ENCODE measurements at places on chromosomes 2 and 18.
A peak's percentile ranks its signal among the peaks of the same experiment; 100 is the strongest.

- DNase-seq: no peak
Observed at GRCh38 chr2:152580714-152581113, 136.5 kb downstream of the PRPF40A start.

DNA sequence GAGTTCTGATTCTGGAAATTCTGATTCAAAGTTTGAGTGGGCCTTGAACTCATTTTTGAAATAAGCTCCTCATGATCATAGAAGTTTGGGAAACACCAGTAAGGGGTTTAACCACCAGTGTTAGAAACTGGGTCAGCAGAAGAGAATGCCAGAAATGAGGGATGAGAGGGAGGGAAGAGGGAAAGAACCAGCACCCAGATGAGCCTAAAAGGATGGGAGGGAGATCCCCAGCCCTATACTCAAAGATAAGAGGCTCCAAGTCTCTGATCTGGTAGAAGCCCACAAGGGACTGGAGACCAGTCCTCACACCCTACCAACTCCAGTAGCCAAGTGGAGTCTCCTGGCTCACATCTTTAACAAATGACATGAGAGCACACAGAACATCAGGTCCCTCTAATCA is 305.0 kb upstream of the NRP2 start:
- no peak for DNase-seq

GRCh38 chr2:121171625-121172119 is 113.3 kb downstream of the TFCP2L1 start:
- DNase-seq: no peak

DNA sequence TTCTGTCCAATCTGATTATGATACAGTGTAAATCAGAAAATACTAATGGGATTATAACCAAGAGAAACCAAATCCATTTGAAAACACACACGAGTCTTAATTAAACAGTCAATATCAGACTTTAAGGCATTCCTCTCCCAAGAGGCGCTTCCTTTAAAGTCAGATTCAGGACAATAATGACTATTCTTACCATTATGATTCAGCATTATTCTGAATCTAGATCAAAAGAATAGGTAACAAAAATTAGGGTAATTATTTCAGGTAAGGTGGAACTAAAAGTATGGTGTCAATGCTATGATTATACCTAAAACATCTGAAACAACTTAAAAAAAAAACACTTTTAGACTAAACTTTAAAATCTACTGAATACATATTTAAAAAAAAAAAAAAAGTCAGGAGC is 12.3 kb downstream of the PSME4 start:
- DNase-seq: no peak

GRCh38 chr18:23547846-23548245 is 38.5 kb downstream of the NPC1 start:
- peak; percentile 39 for DNase-seq

GRCh38 chr2:224948005-224948404 is 94.3 kb downstream of the DOCK10 start:
- DNase-seq: no peak
